HT-29 (cell line): ENCODE measurements at places on chromosomes 5 and 9.

DNA sequence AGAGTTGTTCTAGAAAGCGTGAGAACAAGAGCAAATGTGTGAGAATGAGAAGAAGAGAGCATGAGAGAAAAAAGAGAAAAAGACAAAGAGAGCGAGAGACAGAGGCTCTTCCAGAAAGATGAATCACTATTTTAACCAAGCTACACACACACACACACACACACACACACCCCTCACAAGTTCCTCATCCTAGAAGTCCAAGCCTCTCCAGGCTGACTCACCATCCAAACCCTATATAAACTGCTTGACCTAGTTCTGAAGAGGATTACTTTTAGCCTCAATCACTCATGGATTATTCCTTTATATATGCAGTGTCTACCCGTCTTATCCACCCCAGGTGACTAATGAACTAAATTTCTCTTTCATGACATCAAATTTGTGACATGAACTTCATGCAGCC is 37.6 kb downstream of the C9orf57 start:
- DNase-seq, result peak; percentile 9

DNA sequence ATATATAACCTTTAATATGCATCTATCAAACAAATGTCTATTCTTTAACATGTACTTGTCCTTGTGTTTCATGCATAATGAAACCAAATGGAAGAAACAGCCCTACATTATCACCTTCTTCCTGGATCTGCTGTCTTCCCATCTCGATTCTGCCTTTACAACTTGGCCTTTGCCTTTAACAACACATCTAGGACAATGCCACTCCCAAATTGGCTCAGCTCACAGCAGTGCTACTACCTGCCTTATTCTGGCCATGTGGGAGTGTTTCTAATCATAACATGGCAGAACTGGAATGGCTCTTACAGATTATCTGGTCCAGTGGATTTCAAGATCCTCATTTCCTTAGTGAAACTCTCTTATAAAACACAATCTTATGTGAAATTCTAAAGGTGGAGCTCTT is 176.5 kb downstream of the CARTPT start:
- no peak for DNase-seq

- DNase-seq, result no peak
Measured at GRCh38 chr5:43313854-43314457, 744 bp upstream of the HMGCS1 start.

DNA sequence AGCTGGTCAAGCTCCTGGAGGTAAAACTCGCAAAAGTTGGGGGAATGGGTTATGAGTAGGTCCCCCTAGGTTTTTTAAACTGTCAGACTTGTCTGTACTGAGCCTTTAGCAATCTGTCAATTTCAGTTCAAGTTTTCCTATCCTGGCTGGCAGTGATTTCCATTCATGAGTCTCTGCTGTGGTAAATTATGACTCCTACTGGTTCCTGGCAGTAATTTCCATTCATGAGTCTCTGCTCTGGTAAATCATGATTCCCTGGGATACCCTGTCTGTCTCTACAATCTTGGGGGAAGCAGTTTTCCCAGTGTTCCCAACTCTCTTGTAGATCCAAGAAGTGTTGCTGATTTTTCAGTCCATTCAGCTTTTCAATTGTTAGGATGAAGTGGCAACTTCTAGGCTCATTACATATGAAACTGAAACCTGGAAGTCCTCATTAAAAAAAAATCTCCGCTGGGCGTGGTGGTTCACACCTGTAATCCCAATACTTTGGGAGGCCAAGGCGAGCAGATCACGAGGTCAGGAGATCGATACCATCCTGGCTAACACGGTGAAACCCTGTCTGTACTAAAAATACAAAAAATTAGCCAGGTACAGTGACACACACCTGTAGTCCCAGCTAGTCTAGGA is 91.3 kb upstream of the GPBP1 start:
- DNase-seq, result peak; percentile 66

- no peak for DNase-seq
Measured at GRCh38 chr9:127130661-127131538, 8.5 kb upstream of the ANGPTL2 start.

GRCh38 chr5:159448-160172 is 31.7 kb upstream of the LRRC14B start:
- no peak for DNase-seq

DNA sequence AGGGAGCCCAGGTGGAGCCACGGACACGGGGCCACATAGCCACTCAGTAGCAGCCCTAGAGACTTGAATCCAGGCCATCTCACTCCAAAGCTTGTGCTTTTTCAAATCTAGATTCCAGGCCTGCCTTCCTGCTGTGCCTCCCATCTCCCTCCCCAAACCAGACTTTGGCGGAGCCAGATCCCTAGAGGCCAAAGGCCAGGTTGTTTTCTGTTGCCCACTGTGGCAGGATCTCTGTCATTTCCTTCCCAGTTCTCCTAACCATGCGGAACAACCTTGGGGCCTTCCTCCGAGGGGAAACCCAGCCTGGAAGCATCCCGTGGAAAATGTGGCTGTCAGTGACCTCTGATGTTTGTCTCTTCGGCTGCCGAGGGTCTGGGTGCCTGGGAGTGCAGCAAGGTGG is 16.4 kb upstream of the RPS14 start:
- no peak for DNase-seq

DNA sequence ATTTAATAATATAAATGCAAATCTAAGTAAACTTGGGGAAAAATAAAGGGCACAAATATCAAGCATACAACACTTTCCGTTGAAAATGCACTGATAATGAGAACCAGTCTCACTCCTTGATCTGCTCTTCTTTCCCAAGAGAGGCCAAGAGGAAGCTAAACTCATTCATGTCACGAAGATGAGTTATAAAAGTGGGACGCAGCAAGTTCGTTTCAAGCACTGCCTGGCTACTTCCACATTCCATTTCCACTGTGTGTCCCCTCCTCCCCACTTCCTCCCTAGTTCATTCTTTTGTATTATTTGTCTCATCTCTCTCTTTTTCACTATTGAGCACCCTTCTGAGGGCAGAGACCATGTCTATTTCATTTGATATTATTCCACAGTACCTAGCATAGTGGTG is 158.1 kb downstream of the SLC24A2 start:
- DNase-seq, result no peak

GRCh38 chr5:1184481-1184880 is 16.9 kb upstream of the SLC6A19 start:
- DNase-seq, result no peak

- no peak for DNase-seq
Measured at GRCh38 chr5:124343451-124343867, 403.0 kb downstream of the ZNF608 start.

DNA sequence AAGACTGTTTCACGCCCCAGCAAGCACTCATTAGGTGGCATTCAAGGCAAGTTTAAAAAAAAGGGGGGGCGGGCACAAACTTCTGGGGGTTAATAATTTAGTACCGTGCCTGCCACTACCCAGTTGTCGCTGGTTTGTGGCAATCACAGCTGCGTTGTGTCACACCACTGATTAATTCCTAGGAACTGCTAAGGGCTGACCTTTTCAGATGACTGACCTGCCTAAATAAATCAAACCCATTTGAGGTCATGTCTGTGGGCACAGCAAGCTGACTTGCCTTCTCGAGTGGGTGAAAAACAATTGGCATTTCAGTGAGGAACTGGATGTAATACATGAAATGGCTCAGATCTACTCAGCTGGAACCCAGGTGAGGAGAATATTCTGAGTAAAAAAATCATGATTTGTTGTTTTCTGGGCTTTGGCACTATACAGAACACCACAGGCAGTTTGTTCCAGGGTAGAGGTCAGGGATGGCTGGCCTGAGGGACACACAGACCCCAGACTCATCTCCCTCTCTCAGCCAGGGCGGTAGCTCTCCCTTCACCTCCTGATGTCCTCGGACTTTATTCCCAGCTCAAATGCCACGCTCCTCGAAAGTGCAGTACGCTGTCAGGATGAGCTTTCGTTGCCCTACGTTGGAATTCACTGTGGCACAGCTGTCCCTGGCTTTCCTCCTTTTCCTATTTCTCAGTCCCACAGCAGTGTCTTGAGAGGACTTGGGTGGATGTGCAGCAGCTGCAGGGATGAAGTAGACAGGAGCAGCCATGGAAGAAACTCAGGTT is 15.5 kb upstream of the MGAT1 start:
- DNase-seq, result no peak

- no peak for DNase-seq
Measured at GRCh38 chr9:4714266-4715016, 26.6 kb downstream of the AK3 start.

DNA sequence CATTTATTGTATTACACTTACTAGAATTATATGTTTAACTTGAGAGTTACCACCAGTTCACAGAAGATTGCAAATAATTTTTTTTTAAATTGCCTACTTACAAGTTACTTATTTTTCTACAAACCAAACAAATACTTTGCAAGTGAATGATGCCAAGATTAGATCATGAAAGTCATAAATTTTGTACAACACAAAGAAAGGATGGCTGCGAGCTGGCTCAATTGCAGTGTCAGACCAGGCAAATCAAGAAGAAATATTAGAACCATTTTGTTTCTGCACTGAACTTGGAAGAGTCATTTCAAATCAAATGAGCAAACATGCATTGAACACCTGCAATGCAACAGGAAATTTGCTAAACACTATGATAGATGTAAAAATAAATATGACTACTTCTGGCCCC is 97.3 kb downstream of the PLCXD3 start:
- DNase-seq, result no peak

DNA sequence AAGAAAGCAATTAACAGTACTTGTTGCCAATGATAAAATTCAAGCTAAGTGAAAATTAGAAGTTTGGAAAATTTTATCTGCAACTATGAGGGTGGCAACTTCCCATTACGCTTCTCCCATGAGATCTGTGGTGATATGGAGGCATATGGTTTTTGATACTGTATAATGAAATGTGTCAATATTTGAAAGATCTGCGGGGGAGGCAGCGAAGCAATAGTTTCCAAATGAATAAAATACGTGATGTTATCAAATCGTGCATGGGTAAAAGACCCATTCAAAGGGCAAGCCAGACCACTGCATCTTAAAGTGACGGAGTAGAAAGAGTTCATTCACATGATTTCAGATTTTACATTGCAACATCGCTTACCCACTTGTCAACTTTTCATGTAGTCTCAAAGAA is 20.9 kb upstream of the BOD1 start:
- DNase-seq, result no peak

GRCh38 chr5:109575506-109575905 is 114.2 kb upstream of the MAN2A1 start:
- no peak for DNase-seq

- no peak for DNase-seq
Measured at GRCh38 chr5:93055561-93055960, 525.5 kb downstream of the NR2F1-AS1 start.

GRCh38 chr5:31845361-31845760 is 206.4 kb downstream of the PDZD2 start:
- DNase-seq, result no peak

GRCh38 chr9:115340314-115340713 is 222.4 kb upstream of the TNC start:
- DNase-seq, result no peak

DNA sequence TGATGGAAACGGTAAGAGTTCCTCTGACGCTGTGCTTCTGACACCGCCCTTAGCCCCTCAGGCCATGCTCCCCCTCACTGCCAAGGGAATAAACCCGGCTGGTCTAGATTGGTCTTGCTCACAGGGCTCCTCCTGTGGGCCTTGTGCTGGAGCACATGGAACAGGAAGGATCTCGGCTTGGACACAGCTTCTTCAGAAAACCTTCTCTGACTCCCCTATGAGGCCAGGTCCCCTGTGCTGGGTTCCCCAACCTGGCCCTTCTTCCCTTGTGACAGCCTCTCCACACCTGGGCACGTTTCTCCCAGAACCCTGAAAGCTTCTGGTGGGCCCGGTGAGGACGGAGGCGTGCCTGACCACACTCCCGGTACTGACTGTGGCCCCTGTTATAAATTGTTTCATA is 8.2 kb downstream of the SPATA31E1 start:
- DNase-seq, result no peak

- no peak for DNase-seq
Measured at GRCh38 chr9:135219676-135220600, 132.5 kb downstream of the OLFM1 start.

GRCh38 chr5:97098922-97099321 is 43.5 kb downstream of the LIX1 start:
- no peak for DNase-seq

GRCh38 chr5:88190106-88190834 is 78.4 kb downstream of the TMEM161B start:
- no peak for DNase-seq

DNA sequence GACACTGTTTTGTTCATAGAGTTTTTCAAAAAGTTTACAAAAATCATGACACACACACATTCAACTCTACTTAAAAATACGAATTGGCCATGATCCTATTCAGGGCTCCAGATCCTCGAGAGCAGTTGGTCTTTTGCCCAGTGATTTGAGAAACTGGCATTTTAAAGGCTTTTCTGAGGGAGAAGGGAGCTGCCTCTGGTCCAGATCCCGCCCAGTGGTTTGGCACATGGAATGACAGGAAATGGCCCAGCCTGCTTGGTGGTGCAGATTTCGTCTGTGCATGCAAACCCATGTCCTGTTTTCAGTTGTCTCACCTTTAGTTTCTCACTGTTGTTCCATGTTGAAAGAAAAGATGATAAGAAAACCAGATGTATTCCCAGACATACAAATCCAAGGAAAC is 3.6 kb downstream of the CAMK4 start:
- DNase-seq, result no peak

DNA sequence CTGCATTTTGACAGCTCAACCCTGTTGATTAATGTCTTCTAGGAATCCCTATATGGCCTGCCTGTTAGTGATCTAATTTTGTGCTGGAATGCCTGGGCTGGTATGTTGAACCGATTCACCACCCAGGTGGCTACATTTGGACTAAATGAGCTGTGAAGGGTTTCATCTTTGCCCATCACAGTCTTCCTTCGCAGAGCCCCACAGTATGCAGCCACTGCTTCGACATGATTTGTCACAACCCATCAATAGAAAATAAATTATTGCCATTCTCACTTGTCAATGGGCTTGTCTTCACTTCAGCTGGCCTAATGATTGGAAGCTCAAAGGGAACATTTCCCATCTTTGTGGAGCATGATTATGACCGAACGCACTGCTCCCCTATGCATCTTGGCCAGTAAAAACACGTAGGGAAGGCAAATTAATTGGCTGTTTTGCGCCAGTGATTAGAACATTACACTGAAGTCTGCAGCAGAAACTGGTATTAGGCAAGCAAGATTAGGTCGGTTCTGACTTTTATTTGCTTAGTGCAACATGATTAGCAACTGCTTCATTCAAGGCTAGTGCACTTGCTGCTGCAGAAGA is 408.5 kb downstream of the KIAA0825 start:
- no peak for DNase-seq

DNA sequence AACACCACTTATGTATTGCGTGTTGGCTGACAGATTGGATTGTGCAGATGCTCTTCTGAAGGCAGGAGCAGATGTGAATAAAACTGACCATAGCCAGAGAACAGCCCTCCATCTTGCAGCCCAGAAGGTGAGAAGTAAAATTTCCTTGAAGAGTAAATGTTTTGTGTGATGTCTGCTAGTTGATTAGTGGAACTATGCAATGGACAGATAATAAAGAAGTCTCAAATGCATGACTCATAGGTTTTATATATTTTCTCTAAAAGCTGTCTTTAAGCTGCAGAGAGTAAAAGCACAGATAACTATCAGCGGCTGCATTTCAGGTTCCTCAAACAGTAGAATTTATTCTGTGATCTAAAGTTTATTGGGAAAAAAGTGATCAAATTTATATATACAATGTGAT is 27.4 kb downstream of the INVS start:
- DNase-seq, result no peak
